Stimulated activated naive CD4-positive, alpha-beta T cell treated with Interleukin-2 at 50 U/mL for 16 hours (primary cell): ENCODE measurements at places on chromosomes 4 and X.

- DNase-seq, result no peak
Measured at GRCh38 chr4:109440948-109441347, 7.3 kb downstream of the SEC24B start.

- DNase-seq, result no peak
Measured at GRCh38 chr4:172147687-172148086, 334.5 kb downstream of the GALNTL6 start.

- DNase-seq, result no peak
Measured at GRCh38 chr4:82284475-82284857, 89.3 kb downstream of the HNRNPD start.

GRCh38 chr4:168124008-168124641 lies 31.8 kb downstream of the ANXA10 start:
- no peak for DNase-seq

GRCh38 chrX:151688695-151689094 lies 6.6 kb upstream of the PRRG3 start:
- no peak for DNase-seq
